ENCODE measurements at places on chromosomes 12 and 14.

DNA sequence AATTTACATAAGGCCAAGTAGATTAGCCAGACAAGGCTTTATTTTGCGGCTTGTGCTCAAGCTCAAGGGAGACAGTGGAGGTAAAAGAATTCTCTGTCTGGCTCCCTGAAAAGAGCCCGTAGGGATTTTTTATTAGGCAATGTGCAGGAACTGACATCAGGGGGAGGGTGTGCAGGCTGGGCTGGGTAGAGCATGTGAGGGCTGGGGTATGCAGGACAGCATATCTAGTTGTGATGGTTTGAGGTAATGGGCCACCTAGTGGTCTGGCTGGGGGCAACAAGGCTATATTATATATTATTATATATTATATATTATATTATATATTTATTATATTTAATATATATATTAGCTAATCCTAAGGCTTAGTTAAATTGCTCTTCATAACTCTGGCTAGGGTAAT is 102.1 kb downstream of the TMEM117 start:
- DNase-seq: no peak

- no peak for DNase-seq
Measured at GRCh38 chr12:127398016-127398710, 868.8 kb upstream of the TMEM132C start.

GRCh38 chr14:91872011-91872501 is 4.7 kb upstream of the TC2N start:
- no peak for DNase-seq

DNA sequence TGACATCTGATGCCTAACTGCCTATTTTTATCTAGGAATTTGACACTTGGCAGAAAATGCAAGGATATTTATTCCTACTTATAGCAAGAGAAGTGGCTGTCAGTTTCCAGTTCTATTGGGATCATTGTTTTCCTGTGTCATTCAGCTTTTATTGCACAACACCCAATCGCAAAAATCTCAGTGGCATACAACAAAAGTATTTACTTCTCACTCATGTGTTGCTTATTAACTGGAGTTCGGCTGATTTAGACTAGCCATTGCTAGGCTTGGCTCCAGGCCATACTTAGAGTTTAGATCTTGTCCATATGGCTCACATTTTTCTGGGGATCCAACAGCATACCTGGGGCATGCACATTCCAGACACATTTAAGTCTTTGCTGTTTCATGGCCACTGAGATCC is 218.6 kb upstream of the SYT1 start:
- no peak for DNase-seq

DNA sequence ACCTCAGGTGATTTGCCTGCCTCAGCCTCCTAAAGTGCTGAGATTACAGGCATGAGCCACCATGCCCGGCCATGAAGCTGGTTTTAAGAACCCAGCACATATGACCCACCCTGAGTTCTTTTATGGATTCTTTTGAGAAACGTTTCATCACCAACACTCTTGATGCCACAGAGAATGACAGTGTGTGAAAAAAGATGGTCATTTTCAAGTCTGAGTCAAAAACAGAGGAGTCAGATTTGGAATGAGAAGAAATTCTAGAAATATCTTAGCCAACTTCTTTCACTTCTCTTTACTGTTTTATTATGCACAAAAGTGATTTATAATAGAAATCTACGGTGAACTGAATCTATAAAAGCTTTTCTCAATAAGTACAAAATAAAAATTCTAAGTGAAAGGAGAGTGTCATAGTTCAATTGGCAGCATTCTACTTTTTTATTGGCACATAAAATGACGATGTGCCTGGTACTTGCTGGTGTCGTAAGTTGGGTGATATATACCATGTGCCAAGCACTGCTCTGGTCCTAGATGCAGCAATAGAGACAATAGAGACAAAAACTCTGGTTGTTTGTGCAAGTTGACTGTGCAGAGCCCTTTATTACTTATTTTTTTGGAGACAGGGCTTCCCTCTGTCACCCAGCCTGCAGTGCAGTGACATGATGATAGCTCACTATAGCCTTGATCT is 33.9 kb downstream of the CCDC177 start:
- no peak for DNase-seq

- no peak for DNase-seq
Measured at GRCh38 chr14:64760146-64760755, 56.0 kb downstream of the PLEKHG3 start.

- DNase-seq: no peak
Measured at GRCh38 chr14:100422556-100423316, 99.6 kb downstream of the SLC25A47 start.

GRCh38 chr14:102554821-102555819 is 37.3 kb upstream of the RCOR1 start:
- no peak for DNase-seq

GRCh38 chr14:32136027-32136825 is 59.1 kb downstream of the ARHGAP5 start:
- DNase-seq: no peak

DNA sequence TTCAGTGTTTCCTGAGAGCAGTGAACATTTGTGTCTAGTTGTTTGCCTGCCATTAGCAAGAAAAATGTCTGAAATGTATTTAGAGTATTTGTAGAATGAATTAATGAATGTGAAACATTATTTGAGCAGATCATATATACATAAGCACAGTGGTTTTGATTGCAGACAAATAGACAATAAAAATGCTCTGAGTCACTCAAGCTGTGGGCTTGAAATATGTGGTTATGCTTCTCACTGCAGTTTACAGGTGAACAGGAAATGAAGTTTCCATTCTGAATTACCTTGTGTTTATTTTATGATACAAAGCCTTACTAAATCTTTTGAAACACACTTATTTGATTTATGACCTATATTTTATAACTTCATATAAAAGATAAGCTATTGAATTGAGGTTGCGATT is 827.7 kb downstream of the TMTC2 start:
- DNase-seq: no peak

DNA sequence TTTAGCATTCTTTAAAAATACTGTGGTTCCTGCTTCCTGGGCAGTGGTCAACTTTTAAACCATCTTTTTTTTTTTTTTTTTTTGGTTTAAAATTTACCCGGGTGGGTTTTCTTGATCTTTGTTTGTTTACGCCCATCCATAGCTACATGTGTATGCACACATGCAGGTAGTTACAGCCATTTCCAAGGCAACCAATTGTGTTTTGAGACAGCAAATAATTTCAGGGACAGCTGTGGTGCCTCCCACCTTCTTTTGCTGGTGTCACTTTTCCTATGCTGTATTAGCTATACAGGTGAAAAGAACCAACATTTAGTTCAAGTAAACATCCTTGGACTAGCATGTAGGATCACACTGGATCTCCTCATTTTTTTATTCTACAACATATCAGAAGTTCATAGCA is 52.0 kb upstream of the PSMA6 start:
- no peak for DNase-seq

GRCh38 chr14:23062002-23062401 is 4.7 kb upstream of the CDH24 start:
- DNase-seq: no peak

GRCh38 chr12:31736472-31736871 is 7.7 kb upstream of the AMN1 start:
- no peak for DNase-seq

GRCh38 chr12:111773801-111774551 is 7.2 kb downstream of the ALDH2 start:
- DNase-seq: no peak

DNA sequence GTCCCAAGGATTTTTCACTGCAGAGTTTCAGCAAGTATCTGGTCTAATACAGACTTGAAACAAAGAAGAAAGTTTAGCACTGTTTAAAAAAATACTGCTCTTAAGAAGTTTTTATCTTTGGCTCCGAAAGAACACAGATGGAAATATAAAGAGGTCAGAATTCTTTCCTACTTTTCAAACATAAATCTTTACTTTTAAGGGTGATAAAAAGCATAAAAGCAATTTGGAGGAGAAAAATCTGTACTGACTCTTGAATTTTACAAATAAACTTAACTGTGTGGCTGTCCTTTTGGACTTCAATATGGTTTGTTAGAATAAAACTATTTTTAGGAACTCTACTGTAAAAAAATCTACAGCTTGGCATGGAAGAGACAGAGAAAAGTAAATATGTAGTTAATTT is 27.6 kb upstream of the ISM2 start:
- DNase-seq: no peak

DNA sequence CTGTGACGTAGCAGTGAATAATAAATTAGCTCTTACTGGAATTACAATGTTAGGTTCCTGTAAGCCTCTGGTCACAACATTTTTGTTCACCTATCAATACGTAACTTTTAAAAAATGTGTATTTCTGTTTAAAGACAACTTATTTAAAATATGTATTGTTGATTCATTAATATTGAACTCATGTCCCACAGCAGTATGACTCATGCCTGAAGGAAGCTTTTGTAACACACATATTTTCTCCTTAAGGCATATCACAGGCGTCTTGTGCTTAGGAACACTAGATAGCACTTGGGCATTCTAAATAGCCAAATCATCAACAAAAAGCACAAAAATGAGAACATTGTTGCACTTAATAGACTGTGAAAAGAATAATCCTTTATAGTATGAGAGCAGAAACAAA is 92.5 kb downstream of the GPHN start:
- DNase-seq: no peak

GRCh38 chr12:27951898-27952297 is 20.6 kb downstream of the PTHLH start:
- no peak for DNase-seq

All from esophagus squamous epithelium (tissue), 5 donors.